ENCODE measurements at places on chromosomes 11 and 22. TPM values are rescaled to one million over a fixed set of nuclear protein-coding genes. Genes with fewer than 3 reads are reported as not detected.

The APLNR gene
- 1.00 TPM for polyA plus RNA-seq

DNA sequence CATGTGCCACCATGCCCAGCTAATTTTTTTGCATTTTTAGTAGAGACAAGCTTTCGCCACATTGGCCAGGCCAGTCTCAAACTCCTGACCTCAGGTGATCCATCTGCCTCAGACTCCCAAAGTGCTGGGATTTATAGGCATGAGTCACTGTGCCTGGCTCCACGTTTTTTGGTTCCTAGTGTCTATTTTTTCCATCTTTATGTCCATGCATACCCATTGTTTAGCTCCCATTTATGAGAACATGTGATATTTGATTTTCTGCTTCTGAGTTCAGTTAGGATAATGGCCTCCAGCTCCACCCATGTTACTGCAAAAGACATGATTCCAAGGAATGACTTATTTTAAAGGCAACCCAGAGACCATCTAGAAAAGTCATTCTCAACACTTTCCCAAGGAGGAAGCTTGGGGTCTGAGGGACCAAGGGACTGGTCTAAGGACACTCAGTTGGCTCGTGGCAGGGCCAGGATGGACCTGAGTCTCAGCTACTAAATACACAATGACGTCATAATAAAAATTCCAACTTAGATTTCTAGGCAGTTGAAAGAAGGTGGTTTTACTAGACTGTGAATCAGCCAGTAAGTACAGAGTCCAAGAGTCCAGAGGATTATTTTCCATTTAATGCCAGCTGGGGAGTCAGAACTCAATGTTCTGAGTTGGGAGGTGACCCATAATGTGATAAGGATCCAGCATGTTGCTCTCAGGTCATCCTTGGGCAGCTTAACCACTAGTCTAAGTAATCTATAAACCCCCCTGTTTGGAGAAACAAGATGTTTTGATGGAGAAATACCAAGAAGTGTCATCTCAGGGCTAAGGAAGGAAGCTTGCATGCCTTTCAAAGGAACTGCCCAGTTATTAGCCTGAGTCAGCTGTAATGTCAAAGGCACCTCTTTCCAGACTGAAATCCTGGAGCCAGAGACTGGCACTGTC lies 39.4 kb downstream of the ABTB2 start:
- H3K4me1 ChIP-seq: peaks cover 21% of the 10 kb centered on the region
- no peak for DNase-seq

DNA sequence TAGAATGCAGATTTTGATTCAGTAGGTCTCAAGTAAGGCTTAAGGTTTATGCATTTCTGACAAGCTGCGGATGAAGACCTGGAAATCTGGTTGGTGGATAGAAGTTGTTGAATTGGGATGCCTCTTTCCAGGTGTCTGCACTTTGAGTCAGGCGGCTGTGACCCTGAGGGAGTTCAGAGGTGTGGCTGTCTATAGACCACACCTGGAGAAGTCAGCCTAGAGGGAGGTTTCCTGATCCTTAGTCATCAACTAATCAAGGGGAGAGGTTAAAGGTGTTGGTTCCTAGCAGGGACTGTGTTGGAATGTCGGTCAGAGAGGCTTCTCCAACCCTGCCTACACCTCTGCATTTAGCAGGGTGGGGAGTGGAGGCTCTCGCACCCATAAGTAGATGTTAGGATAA lies 8.0 kb downstream of the GLB1L2 start:
- H3K4me1 ChIP-seq: no peaks in the 10 kb centered on the region
- H3K36me3 ChIP-seq: no peaks in the 10 kb centered on the region
- peak; percentile 57 for DNase-seq

- DNase-seq: no peak
- H3K4me3 ChIP-seq: no peak overlapping the region
- no peaks in the 10 kb centered on the region for H3K4me1 ChIP-seq
- no peaks in the 10 kb centered on the region for H3K27me3 ChIP-seq
Measured at GRCh38 chr22:50118129-50118528, 28.3 kb downstream of the MOV10L1 start.

- H3K4me1 ChIP-seq: no peaks in the 10 kb centered on the region
- no peaks in the 10 kb centered on the region for H3K27me3 ChIP-seq
- H3K4me3 ChIP-seq: no peak overlapping the region
- DNase-seq: no peak
- no peak overlapping the region for H3K27ac ChIP-seq
Measured at GRCh38 chr11:34280945-34281872, 76.6 kb downstream of the ABTB2 start.

DNA sequence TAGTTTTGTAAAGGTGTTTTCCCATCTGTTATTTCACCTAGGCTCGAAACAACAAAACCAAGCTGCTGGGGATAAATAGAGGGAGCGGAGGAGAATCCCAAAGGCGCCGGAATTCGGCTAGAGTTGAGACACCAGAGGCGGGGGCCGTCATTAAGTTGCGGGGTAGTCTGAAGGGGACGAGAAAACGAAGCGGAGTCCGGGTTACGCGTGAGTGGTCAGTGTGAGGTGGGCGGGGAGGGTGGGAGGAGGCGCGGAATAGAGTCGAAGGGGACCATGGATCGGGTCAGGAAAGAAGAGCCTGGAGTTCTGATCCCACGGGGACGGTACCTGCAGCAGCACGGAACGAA lies 361 bp downstream of the SRPRA start:
- H3K27me3 ChIP-seq: no peaks in the 10 kb centered on the region
- H3K36me3 ChIP-seq: peaks cover 50% of the 10 kb centered on the region
- peak overlapping the region; percentile 95 for H3K27ac ChIP-seq
- no peak for DNase-seq
- peak overlapping the region; percentile 71 for H3K4me3 ChIP-seq
